Lung microvascular endothelial cell (primary cell): ENCODE measurements at places on chromosomes 2 and 18. TPM values are rescaled to one million over a fixed set of nuclear protein-coding genes. Genes with fewer than 3 reads are reported as not detected.

Gene TRIM43
- total RNA-seq: not detected in 2 replicates

Gene HNRNPLL
- total RNA-seq: 32.0 and 35.3 TPM in 2 replicates

Gene SOX11
- not detected in 2 replicates for total RNA-seq

Gene HOXD3
- 6.5 and 15.9 TPM in 2 replicates for total RNA-seq

Gene LANCL1
- 17.9 and 18.1 TPM in 2 replicates for total RNA-seq

Gene KCNJ13
- not detected in 2 replicates for total RNA-seq

Gene UGT1A7
- total RNA-seq: not detected in 2 replicates

Gene TYMS
- 7.7 and 25.3 TPM in 2 replicates for total RNA-seq

Gene TXNL1
- total RNA-seq: 9.2 and 9.9 TPM in 2 replicates

Gene IER3IP1
- total RNA-seq: 36.2 and 55.2 TPM in 2 replicates

Gene ZNF892
- 4.4 and 4.8 TPM in 2 replicates for total RNA-seq

Gene MAP2
- total RNA-seq: 0.79 and 8.1 TPM in 2 replicates

DNA sequence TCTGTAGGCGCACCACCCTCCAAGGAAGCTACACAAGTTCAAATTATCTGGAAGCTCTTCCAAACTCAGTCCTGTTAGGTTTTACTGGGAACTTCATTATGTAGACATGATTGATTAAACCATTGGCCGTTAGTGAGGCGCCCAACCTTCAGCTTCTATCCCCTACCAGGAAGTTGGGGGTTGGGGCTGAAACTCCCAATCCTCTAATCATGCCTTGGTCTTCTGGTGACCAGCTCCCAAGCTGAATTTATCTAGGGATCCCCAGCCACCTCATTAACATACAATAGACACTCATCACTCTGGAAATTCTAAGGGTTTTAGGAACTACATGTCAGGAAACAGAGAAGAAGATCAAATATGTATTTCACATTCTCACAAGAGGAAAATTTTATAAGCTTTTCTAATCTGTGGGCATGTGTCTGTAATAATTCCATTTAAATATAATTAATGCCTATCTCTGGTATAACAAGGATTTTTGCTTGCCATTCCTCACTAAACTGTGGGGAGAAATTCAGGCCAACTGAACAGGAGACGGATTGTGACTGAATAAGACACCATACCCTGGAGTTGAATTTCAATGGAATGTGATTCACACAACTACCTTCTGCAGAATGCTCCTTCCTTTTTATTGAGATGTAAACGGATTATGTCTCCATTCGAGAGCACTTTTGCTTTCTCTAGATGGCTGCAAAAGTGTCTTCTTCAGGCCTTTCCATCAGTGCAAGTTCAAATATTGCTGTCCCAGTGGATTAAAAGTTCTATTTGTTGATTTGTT is 328.6 kb downstream of the LRRTM1 start:
- DNase-seq: no peak

- no peak for DNase-seq
Measured at GRCh38 chr18:13984080-13984479, 68.7 kb upstream of the MC2R start.

DNA sequence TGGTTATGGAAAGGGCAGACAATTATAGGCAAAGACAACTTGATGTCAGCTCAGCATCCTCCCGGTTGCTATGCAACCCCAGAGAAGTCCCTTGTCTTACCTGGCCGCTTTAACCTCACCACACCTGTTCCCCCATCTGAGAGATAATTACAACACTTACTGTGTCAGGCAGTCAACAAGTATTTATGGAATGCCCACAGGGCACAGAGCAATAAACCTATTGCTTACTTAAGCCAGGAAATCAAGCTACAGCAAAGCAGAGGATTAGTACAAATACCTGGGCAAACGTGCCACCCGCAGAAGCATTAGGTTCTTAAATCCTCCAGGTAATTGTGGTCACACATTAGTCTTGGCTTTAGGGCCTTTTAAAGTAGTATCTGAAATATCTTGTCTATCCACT is 320.4 kb upstream of the REV1 start:
- no peak for DNase-seq

GRCh38 chr2:69395866-69396265 is 8.8 kb upstream of the GFPT1 start:
- no peak for DNase-seq

DNA sequence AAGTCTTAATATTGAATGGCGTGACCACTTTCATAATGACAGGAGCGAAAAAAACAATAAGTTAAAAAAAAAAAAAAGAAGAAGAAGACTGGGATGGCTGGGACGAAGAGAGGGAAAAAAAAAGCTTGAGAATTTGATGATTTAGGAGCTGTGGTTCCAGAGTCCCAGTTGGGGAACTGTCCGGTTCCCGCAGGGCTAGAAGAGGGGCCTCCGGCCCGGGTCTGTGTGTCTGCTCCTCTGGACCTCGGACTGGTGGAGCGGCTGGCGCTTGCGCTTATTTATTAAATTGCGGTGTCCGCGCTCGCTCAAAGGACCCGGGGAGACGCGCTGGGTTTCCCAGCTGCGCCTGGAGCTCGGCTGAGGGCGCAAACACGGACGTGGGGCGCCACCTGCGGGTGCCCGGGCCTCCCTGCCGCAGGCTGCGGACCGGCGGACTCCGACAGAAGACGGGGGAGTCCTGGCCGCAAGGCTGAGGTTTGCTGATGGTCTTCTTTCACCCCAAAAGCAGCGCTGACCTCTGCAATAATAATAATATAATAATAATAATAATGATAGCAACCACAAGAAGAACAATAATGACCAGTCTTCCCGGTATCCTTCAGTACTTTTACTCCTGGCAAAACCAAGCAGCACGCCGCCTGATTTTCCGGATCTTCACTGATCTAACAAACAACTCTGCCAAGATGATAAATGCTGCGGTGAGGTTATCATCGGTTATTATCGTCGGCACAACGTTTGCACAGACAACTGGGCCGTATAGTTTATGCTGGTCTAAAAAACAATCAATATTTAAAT is at the start of gene CBLN2:
Gene CBLN2 (minus strand): TSS at position 251 of the 795 bp plus-strand sequence. CDS start 2,182 bp downstream, outside the sequence.
- peak; percentile 60 for DNase-seq

DNA sequence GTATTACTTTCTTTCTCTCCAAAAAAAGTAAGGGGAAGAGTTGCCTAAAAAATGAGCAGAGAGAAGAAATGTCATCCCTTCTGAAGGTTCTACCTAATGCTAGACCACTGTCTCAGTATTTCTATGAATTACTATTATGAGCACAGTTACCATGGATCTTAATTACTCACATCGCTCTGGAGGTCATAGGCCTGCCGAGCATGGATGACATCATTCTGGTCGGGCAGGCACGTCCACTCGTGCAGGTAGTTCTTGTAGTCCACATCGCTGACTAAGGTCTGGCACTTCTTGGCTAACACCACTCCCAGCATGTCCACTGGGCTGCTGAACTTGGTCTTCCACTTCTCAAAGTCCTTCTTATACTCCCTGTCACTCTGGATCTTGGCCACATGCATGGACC is 106.9 kb downstream of the NEB start:
- no peak for DNase-seq

GRCh38 chr2:165203689-165204559 is at the start of gene SCN3A:
TSS of gene SCN3A (minus strand) at chr2:165204050. CDS start at chr2:165176394, 27,656 bp downstream.
- peak; percentile 64 for DNase-seq

DNA sequence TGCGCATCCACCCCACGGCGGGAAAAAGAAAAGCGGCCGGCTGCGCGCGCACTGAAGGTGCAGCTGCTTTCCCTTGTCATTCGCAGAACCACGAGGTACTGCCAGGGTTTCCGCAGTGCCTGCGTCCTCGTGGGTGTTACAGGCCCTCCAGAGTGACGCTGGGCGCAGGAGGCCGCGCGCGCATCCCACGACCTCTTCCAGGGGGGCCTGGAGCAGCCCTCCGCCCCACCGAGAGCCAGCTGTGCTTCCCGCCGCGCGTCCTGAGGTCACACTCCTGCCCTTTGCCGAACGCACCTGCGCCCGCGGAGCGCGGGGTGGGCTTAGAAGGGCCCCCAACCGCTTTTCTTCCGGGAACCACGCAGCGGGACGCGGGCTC is 378 bp upstream of the IAH1 start:
- DNase-seq: no peak

DNA sequence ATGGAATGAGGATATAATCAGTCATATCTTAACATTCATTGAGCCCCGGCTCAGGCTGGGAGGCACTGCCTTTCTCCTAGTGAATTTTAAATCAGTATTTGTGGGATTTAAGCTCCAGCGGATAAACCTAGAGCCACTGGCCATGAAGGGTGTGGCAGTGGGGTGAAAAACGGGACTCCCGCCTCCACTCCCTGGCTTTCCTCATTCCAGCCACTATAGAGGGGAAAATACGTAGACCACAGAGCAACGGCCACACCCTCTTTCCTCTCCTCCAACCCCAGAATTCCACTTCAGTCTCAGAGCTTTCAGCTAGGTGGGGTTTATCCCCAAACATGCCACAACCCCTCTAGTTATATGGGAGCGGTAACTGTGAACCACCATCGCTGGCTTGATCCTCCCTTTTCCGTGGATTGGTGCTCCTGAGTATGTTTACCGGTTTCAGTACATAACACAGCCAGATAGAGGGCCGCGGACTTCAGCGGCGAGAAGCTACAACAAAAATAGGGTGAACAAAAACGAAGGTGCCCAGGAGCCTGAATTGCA is 70.6 kb upstream of the ITGB6 start:
- no peak for DNase-seq

DNA sequence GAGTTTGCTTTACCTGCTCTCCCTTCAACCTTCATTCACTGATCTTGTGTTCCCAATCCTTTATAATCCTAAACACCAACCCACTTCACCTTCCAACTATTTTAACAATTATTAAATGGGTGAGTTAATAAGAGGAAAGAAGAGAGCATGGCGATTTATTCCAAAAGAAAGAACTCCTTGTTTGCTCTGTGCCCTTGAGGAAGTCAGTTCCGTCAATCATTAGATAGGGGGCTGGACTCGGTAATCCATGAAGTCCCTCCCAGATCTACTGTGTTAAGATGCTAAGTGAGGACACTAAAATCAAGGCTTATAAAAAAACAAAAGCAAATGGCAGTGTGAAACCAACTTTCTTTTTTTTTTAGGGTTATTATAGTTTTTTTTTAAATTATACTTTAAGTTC is 589.9 kb downstream of the XIRP2 start:
- no peak for DNase-seq

DNA sequence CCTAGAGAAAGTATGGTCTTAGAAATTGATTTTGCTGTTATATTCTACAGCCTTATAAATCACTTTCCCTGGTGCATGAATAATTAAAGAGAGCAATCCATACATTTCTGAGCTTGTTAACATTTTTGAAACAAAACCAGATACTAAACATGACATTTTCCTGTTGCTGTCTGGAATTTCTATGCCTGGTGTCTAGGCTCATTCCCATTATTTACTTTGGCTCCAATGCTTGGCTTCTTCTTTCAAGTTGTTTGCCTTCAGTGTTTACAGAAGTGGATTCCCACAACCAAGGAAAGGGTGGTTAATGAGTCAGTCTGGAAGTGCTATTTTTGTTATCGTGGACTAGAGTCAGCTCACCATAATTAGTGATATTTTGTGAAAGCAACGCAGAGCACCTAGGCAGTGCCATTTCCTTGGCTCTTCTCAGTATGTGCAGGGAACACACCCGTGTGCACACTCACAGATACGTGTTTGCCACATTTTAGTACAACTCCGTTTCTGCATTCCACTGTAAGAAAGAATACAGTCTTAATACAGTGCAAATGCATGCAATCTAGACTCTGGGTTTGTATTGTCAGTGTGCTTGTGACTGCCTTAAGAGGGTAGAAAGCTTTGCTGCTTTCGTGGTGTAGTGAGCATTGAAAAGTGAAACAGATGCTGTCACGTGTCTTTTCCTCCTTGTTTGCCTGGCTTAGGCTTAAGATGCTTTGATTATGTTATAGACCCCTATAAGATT is 185.0 kb upstream of the RASGRP3 start:
- DNase-seq: peak; percentile 57

GRCh38 chr2:71546777-71547281 is 93.5 kb downstream of the DYSF start:
- DNase-seq: no peak

- DNase-seq: no peak
Measured at GRCh38 chr2:8193686-8194615, 487.9 kb upstream of the ID2 start.

- DNase-seq: no peak
Measured at GRCh38 chr2:195821566-195821932, 164.5 kb downstream of the SLC39A10 start.

GRCh38 chr18:61551586-61551985 is 218.4 kb downstream of the CDH20 start:
- DNase-seq: peak; percentile 88

DNA sequence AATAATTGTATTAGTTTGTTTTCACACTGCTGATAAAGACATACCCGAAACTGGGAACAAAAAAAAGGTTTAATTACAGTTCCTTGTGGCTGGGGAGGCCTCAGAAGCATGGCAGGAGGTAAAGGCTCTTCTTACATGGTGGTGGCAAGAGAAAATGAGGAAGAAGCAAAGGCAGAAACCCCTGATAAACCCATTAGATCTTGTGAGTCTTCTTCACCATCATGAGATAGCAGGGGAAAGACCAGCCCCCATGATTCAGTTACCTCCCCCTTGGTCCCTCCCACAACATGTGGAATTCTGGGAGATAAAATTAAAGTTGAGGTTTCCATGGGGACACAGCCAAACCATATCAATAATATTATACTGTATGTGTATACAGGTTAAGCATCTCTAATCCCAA is 73.3 kb upstream of the CABLES1 start:
- DNase-seq: no peak

- peak; percentile 15 for DNase-seq
Measured at GRCh38 chr2:219082332-219082958, 21.7 kb upstream of the IHH start.

DNA sequence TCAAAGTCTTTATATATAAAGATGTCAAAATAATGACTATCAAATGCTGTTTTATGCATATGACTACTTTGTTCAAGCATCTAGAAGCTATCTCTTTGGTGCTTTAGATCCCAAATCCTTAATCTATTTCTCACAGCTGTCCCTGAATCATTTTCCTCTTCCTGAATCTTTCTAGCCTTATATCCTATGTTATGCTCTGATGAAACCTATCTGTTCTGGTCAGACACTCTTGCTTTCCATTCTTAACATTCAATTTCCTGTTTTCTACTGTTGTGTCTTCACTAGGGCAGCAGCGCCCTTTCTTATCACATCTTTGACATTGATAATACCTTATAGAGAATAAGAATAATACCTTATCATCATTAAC is 6.3 kb upstream of the PARD3B start:
- DNase-seq: peak; percentile 45

DNA sequence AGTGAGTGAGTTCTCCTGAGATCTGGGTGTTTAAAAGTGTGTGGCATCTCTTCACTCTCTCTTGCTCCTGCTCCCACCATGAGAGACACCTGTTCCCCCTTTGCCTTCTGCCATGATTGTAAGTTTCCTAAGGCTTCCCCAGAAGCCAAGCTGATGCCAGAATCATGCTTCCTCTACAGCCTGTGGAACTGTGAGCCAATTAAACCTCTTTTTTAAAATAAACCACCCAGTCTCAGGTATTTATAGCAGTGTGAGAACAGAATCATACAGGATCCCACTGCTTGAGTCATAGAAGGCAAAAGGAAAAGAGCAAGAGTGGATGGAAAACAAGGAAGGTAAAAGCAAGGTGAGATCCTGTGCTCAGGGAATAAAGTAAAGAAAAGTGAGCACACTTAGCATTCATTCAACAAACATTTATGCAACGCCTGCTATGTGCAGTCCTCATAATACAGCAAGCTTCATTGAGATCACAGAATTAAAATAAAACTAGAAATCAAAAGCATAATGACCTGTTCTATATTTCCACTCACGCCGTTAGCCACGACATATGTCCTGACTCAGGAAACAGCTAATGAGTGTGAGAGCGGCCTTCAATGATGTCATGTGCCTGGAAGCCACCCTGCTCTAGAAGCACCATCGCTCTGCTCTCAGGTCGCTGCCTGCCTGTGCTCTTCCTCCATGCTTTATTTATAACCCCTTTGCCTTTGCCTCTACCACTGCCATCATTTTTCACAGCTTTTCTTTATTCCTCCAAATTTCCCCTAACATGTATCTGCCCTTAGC is 11.3 kb upstream of the COPS8 start:
- peak; percentile 76 for DNase-seq
